A673 (cell line): ENCODE measurements at places on chromosomes 7 and 10.

GRCh38 chr7:37467002-37467401, 18.3 kb upstream of the ELMO1 start:
- no peak for DNase-seq

DNA sequence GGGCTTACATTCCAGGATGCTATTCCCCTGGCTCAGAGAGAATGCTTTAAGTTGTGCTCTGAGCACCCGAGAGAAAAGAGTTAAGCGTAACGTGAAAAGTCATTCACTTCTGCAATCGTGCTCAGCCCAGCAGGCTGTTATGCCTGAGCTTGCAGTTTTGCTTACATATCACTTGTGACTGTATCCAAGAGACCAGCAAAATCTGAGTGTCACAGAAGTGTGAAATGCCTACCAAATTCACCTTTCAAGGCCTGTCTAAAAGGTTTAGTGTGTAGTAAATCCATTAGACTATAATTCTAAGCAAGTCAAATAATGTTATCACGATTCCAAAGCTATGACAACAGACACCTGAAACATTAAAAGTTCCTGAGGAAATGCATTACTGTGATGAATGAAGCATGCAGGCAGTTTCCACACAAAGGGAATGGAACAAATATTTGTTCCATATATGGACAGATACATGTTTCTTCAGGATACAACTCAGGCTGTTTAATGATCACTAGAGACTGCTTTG, 20.1 kb downstream of the ITGB1 start:
- DNase-seq = no peak

DNA sequence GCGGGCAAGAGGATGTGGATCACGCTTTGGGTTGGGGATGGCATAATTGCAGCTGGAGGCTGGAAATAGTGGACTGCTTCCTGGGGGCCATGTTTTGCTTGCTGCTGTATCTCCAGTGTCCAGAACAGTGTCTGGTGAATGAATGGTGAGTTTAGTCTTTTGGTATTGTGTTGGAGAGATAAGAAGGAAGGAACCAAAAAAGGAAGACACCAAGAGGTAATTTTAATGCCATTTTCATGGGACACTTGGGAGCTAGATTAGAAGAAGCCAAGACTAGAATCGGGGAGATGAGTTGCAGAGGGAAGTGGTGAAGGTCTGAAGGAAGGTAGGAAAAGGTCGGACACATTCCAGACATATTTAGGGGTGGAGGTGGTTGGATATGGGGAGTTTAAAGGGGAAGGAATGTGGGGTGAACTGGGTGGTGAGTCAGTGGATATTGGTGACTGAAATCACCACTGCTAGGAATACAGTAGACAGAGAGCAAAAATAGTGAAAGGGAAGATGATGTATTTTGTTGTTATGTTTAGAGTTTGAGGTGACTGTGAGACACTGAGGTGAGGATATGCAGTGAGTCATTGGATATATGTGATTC, 76.7 kb downstream of the CCNY start:
- DNase-seq = no peak

- DNase-seq = no peak
Observed at GRCh38 chr7:105478606-105479005, 43.5 kb downstream of the PUS7 start.

- DNase-seq = peak; percentile 28
Observed at GRCh38 chr7:140726281-140726680, 29.8 kb downstream of the NDUFB2 start.

- DNase-seq = no peak
Observed at GRCh38 chr7:40634118-40634517, 499.3 kb downstream of the SUGCT start.

DNA sequence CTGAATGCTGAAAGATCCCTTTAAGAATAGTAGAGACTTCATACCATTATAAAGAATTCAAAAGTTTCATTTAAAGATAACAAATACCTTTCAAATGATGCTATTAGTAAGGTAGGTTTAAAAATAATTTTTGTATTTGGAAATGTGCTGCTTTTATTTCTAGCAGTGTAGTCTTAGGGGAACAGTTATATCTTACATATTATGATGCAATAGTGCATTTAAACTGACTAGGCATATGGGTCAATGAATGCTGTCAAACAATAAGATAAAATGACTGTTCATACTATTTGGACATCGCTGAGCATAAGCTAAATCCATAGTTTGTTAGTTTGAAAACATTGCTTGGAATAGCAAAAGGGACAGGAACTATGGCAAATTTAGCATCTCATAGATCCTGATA, 354.8 kb upstream of the SEMA3A start:
- no peak for DNase-seq

DNA sequence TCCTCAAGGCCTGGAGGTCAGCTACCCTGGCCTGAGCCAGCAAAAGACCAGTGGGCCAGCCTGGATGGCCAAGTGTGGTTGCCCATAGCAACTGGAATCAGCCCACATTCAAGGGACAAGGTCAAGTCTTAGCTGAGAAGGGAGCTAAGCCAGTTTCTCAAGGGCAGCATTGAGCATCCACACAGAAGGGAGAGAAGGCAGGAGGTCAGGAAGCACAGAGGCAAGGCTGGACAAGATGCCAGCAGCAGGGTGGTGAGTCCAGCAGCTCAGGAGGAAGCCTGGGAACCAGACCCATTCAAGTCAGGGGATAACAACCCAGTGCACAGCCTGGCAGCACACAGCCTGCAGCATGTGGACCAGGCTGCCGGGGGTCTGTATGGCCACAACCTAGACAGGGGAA, 54.0 kb upstream of the ZMIZ1 start:
- no peak for DNase-seq

- no peak for DNase-seq
Observed at GRCh38 chr10:49273626-49274025, 25.3 kb upstream of the C10orf71 start.

DNA sequence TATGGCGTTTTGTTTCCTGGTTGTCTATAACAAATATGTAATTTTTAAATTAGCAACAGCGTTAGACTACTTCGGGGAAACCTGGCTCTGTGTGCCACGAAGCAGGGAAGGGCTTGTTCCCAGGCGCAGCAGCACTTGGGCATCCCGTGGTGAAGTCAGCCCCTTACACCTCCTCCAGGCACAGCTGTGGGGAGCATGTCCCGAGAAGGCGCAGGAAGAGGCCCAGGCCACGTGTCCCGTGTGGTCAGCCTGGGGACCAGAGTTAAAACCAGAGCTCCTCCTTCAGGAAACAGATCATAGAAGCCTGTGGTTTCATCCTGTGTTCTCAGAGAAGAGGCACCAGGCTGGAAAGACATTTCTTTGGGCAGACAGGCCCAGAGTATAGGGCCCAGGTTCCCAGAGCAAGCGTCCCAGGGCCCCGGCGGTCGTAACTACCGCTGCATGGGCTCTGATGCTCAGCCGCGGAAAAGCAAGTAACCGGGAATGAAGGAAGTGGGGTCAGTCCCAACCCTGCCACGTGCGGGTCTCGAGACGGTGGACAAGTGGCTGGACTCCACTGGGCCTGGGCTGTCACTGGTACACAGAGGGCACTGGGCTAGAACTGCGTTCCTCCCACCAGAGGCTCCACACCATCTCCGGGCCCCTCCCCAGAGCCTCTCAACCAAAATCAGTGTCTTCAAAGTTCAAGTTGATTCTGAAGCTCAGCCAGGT, 7.1 kb downstream of the NUDT1 start:
- no peak for DNase-seq

DNA sequence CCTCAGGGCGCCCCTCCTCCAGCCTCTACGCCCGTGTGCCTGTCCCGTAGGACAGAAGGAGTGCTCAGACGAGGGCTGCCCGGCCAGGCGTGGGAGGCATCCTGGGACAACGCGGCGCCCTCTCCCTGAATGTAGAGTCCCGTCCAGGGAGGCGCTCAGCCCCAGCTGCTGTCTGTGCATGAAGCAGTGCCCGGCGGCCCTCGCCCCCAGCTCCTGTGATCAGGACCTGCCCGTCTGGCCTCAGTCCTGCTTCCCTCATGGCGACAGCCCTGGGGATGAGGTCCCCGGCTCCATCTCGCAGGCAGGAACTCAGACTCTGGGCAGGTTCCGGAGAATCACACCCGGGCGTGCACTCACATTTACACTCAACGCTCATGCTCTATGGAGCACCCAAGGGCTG, 24.9 kb upstream of the UTF1 start:
- no peak for DNase-seq

GRCh38 chr10:16853201-16853600, 36.0 kb upstream of the RSU1 start:
- peak; percentile 75 for DNase-seq

GRCh38 chr10:24952707-24953645, 570 bp upstream of the PRTFDC1 start:
- peak; percentile 78 for DNase-seq

GRCh38 chr7:30246392-30246791, 38.0 kb upstream of the ZNRF2 start:
- no peak for DNase-seq

DNA sequence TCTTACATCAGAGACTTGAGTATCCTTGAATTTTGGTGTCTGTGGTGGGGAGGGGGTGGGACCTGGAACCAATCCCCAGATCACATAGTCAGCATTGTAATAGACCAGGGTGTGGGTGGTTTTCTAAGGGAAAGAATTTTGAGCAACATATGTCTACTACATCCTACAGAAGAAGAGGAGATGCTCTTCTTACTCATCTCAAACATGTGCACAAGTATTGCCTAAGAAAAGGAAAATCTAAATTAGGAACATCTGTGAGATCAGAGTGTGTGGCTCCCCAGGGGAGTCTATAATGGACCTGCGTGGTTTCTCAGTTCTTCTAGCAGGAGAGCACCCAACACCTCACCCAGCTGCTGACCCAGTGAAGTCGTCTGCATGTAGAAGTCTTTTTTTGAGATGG, 148.8 kb downstream of the CCDC3 start:
- DNase-seq = no peak

DNA sequence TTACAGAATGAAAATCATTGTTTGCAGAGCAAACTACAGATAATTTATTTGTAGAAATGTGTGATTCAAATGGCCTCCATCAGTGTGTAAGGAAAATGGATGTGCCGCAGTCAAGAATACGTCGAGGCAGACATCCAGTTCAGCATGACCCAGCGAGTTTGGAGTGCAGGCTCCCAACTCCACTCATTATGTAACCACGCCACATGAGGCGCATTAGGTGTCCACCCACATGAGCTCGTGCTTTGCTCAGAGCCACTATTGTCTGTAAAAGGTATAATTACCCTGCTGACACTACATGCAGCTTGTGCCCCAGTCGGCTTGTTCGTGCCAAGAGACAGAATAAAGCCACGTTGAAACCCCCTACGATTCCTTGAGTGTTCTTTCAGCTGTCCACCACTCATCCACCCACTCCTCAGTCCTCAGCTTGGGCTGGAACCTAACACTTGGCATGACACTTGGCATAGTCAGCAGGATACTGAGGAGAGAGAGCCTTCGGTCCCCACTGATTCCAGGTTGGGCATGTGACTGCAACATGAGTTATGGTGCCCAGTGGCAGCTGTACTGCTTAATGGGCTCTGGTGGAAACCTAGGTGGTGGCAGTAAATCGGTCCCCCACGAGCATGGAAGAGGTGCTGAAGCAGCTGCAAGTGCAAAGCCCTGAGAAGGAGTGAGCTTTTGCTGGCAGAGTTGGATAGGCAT, 102.7 kb downstream of the BICC1 start:
- DNase-seq = no peak

DNA sequence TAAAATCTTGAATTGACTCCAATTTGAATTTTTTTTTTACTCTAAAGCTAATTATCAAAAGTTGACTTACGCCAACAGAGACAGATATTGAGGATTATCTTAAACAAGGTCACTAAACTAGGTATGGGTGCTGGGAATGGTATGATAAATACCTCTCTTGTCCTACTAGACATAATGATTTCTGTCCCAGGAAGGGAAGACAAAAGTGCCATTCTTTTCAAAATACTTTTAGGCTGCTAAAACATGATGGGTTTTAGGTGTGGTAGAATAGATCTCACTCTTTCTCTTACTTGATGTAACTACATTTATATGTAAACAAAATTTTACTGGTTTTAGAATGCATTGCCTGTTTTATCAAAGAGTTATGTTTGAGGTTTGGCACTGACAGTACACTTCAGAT, 15.1 kb downstream of the TMEM60 start:
- DNase-seq = no peak

- no peak for DNase-seq
Observed at GRCh38 chr10:113518816-113519591, 33.8 kb upstream of the HABP2 start.
